T-helper 2 cell treated with Interferon-gamma antibody and Interleukin-4, amounts not matched to agents 100 ng/mL and 5 ng/mL, for 36 hours (primary cell): ENCODE measurements at places on chromosomes 13 and 19. TPM values are rescaled to one million over a fixed set of nuclear protein-coding genes. Genes with fewer than 3 reads are reported as not detected.

Gene PCDH9
- 0.09 TPM in 2 replicates for total RNA-seq

Gene ZNF579
- total RNA-seq, result 6.5 and 6.7 TPM in 2 replicates

Gene OR4F17
- total RNA-seq, result not detected in 2 replicates

Gene KCNN4
- 36.9 and 39.9 TPM in 2 replicates for total RNA-seq

Gene FUT6
- total RNA-seq, result not detected in 2 replicates

Gene VAV1
- total RNA-seq, result 108 and 114 TPM in 2 replicates

Gene SBK2
- total RNA-seq, result not detected in 2 replicates

Gene MYO16
- not detected in 2 replicates for total RNA-seq

Gene TEX26
- total RNA-seq, result not detected in 2 replicates

Gene COQ8B
- 27.1 and 30.6 TPM in 2 replicates for total RNA-seq

Gene VSTM1
- not detected in 2 replicates for total RNA-seq

Gene SULT2A1
- not detected in 2 replicates for total RNA-seq

Gene ERVK3-1
- 60.7 and 68.2 TPM in 2 replicates for total RNA-seq

Gene ZNF580
- total RNA-seq, result 29.9 and 30.8 TPM in 2 replicates

Gene ZNF93
- total RNA-seq, result 7.2 and 7.3 TPM in 2 replicates
